Fibroblast of villous mesenchyme (primary cell): ENCODE measurements at places on chromosomes 7 and 10. TPM values are rescaled to one million over a fixed set of nuclear protein-coding genes. Genes with fewer than 3 reads are reported as not detected.

Gene GDF2
- not detected in 2 replicates for total RNA-seq

Gene TFEC
- total RNA-seq = not detected in 2 replicates

Gene PON2
- total RNA-seq = 74.1 and 95.9 TPM in 2 replicates

Gene ASZ1
- total RNA-seq = under 0.01 TPM in 2 replicates
